ENCODE measurements at places on chromosomes 3 and 15.

DNA sequence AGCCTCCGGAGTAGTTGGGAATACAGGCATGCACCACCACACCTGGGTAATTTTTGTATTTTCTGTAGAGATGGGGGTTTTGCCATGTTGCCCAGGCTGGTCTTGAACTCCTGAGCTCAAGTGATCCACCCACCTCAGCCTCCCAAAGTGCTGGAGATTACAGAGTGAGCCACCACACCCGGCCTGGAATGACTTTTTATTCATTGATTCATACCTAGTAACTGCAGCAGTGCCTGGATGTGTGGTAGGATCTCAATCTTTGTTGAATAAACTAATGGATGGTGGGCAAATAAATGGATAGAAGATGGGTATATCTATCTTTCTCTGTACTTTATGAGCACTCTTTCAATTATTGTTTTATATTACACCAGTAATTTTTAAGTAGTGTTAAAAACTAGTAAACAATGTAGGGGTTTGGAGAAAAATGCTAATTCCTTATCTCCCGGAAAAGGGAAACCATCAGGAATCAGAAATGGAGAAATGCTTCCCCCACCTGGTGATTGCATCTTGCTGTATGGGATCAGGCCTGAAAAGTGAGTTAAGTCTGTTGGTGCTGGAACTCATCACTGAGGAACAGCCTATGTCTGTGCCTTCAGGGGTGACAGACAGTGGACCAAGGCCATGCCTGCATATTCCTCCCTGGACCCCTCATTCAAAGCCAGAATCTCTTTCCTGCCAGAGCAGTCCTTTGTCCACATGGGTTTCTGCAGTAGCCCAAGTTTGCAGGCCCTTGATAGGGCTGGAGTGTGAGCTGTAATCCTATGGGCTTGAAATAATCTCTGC lies 161.0 kb upstream of the CTDSPL start:
- no peak for ATAC-seq

GRCh38 chr15:88623061-88623460 lies 1.9 kb downstream of the AEN start:
- peak; percentile 60 for ATAC-seq

DNA sequence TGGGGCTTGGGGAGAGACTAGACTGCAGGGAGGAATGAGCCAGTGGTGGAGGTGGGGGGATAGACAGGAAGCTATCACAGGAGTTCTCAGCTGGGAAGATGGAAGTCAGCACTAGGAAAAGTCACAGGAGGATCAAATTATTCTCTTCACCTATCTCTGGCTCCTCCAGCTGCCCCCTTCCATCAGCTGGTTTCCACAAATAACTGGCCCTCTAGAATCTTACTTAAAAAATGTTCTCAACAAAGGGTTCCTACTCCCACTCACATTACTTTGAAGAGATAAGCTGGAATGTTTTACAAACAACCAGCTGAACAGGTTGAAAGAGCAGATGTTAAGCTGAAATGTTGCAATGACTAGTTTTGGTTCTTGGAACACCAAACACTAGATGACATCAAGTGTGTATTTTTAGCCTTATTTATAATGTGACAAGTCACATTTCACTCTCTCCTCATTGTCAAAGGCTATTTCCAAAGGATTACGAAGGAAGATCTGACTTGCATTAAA lies 102.7 kb upstream of the AADACL2 start:
- ATAC-seq: no peak

DNA sequence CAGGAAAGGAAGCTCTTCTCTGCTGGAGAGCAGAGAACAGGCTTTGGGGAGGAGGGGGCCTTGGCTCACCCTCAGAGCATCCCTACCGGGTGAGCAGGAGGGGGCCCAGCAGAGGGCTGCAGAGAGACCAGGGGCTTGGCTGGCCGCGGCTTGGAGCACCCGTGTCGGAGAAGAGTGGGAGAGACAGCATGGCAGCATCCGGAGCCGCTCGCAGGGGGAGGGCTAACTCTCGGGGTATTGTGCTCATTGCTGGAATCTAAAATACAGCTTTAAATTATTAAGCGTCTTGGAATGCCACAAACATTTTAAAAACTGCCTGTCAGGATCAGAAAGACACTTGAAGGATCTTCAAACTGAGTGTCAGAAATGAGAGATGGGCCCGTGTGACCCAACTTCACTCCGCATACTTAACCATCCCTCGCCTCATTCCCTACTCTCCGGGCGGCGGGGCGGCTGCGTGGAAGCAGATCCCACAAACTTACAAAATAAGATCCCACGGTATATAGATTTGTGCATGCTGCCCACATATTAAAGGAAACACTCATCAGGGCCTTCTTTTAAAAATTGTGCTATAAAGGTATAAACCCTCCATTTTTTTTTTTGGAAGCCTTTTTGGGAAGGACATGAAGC lies 53.9 kb downstream of the EIF4E3 start:
- no peak for ATAC-seq

- ATAC-seq: no peak
Observed at GRCh38 chr3:38521391-38521987, 25.3 kb downstream of the EXOG start.

- no peak for ATAC-seq
Observed at GRCh38 chr15:64845183-64845611, 3.5 kb downstream of the PLEKHO2 start.

- ATAC-seq: no peak
Observed at GRCh38 chr3:197168606-197169005, 129.8 kb downstream of the DLG1 start.

- no peak for ATAC-seq
Observed at GRCh38 chr15:72156928-72157327, 38.7 kb downstream of the SENP8 start.

GRCh38 chr15:60379525-60380274 lies 18.1 kb downstream of the ANXA2 start:
- ATAC-seq: no peak

DNA sequence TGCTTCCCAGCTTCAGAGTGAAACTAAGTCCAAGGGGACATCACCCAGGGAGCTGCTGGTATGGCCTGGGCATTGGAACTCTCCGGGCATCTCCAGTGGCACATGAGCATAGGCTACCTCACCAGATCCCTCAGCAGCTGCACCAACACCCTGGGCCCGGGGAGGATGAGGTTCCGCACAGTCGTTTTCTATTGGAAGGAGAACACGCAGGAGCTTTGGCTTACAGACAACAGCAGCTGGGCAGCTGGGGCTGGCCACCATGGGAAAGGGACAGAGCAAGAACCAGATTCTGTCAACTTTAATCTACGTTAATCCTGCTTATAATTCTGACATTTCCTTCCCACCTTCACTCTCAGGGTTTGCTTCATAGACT lies 65.5 kb downstream of the MYO1E start:
- no peak for ATAC-seq

- no peak for ATAC-seq
Observed at GRCh38 chr15:101162701-101163483, 89.0 kb downstream of the CHSY1 start.

GRCh38 chr3:132225664-132226063 lies 91.5 kb upstream of the ACP3 start:
- no peak for ATAC-seq

DNA sequence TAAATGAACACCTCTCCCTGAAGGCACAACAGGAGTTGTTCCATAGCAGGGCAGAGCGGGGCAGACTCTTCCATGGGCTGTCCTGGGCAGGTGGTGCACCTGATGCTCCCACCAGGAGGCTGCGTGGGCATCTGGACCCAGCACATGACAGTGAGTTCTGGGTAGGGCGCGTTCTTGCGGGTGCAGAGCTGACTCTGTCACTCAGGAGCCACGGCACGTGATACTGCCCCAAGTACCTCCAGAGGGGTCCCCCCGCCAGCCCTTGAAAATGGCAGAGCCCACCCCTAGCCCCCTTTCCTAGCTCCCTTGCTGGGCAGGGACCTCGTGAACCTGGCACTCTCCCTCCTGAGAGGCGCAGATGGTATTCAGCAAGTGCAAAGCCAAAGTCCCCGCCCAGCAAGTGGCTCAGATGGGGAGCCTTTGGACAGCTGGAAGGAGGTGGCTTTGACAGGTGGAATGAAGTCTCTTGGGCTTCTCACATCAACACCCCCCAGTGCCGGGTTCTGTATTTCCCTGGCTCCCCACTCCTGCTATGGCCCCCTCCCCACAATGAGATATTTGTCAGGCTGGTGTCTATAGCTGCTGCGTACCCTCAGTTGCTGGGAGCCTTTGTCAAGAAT lies 172.1 kb downstream of the TBC1D2B start:
- no peak for ATAC-seq

DNA sequence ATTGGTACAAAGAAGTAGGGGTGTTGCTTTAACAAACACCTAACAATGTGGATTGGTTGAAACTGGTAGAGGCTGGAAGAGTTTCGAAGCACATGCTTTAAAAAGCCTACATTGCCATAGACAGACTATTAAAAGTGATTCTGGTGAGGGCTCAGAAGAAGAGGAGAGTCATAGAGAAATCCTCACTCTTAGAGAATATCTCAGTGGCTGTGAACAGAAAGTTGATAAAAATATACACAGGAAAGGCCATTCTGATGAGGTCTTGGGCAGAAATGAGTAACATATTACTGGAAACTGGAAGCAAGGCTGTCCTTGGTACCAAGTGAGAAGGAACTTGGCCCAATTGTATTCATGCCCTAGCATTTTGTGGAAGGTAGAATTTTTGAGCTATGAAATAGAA lies 173.7 kb upstream of the CRBN start:
- ATAC-seq: no peak
